ENCODE measurements at places on chromosomes 5 and 9.

DNA sequence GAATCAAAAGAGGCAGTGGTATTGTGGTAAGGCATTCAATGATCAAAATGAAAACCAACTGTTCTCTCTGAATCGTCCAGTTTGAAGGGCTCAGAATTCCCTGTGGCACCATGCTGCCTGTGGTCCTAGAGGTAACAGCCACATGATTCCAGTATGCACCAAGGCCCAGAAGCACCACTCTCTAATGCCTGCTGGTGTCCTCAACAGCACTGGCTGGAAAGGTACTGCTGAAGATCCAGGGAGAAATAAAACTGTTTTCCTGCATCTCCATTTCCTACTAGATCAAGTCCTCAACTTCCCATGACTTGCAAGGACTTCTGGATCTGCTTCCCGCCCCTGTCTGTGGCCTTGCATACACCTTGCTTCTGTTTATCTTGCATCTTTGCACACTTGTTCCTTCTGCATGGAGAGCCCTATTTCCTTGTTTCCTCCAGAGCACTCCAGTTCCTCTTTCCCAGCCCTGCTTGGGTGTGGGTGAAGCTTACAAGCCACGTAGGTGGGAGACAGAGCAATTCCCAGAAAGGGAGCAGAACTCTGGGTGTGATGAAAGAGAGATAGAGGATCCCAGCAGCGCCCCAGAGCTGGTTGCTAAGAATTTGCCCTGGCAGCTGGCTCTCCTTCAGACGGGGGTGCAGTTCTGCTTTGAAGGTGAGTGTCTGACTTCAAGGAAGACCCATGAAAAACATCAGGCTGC, 41.0 kb upstream of the EQTN start:
- no peak for DNase-seq

DNA sequence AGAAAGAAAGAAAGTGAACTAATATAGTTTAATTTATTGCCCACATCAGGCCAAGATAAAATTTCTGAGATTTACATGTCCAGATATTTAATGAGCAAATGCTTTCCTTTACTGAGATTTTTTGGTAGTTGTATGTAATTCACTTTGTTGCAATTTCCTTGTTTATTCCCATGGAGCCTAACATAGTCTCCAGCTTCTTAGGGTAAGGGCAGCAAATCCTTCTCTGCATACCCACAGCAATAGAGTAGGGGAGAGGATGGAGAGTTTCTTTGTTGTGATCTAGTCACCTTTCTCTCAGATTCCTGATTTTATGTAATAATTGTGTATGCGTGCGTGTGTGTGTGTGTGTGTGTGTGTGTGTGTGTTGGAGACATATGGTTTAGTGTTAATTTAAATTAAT, 51.6 kb upstream of the DPYSL3 start:
- no peak for DNase-seq

GRCh38 chr9:138042640-138043039, 165.1 kb downstream of the CACNA1B start:
- DNase-seq: no peak

- no peak for DNase-seq
Measured at GRCh38 chr5:158940977-158941376, 158.7 kb downstream of the EBF1 start.

- DNase-seq: no peak
Measured at GRCh38 chr9:121169094-121169601, 32.5 kb downstream of the RAB14 start.

- DNase-seq: no peak
Measured at GRCh38 chr9:5629312-5630080, 589 bp downstream of the RIC1 start.

GRCh38 chr9:92275541-92275940, 18.0 kb downstream of the IARS1 start:
- DNase-seq: no peak

- no peak for DNase-seq
Measured at GRCh38 chr5:109931049-109931780, 241.5 kb downstream of the MAN2A1 start.

- DNase-seq: no peak
Measured at GRCh38 chr5:15797116-15797515, 297.1 kb downstream of the FBXL7 start.

DNA sequence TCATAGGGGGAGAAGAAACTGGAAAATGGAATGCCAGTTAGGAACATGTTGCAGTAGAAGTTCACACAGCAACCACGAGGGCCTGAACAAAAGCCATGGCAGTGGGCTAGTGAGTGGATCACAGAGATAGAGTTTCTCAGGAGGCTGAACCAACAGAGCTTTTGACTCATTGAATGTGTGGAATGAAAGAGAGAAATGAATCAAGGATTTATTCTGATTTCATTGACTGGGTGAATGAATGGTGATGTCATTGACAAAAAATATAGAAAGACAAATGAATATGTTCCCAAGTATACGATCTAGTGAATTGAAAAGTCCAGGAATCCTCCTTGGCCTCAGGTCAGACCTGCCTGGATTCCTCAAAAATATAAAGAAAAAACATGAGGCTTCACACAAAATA, 99.2 kb downstream of the ZNF462 start:
- no peak for DNase-seq

GRCh38 chr9:129240581-129241211, 62.6 kb upstream of the IER5L start:
- DNase-seq: no peak

DNA sequence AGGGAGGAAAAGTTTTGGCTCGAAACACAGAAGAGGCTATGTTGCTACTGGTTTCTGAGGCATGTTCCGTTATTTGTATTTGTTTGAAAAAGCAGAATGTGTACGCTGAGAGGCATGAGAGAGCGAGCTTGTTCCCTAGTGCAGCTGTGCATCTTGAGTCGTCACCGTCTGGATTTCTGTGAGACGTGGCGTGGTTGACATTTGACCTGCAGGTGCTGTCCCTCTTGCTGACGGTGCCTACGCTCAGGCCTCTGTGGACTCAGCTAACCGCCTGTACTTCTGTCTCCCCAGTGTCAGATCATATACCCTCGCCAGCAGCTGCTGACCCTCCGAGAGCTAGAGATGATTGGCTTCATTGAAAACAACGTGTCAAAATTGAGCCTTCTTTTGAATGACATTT, 21.5 kb downstream of the TRIP13 start:
- no peak for DNase-seq

DNA sequence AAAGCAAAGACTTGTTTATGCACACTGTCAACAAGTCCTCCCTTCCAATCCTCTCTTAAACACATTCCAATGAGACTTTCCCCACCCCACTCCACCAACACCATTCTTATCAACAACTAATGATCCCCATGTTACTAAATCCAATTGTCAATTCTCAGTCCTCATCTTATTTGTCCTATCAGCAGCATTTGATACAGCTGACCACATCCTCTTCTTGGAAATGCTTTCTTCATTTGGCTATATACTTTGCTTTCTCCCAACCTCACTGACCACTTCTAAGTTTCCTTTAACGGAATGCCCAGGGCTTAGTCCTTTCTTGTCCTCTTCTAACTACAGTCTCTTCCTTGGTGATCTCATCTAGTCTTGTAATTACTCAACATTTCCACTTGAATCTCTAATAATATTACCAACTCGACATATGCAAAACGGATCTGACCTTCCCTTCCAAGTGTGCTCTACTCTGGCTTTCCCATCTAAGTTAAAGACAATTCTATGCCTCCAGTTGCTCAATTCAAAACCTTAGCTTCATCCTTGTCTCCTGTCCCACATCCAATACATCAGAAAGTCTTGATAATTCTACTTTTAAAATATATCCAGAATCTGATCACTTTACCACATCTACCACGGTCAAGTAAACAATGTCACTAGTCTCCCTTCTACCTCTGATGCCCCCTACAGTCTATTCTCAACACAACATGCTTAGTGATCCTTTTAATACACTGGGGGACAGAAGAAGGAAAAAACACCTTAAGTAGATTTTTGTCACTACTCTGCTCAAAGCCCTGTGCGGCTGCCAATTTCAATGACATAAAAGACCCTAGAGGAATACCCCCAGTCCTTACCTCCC, 25.5 kb downstream of the AGTPBP1 start:
- DNase-seq: no peak

DNA sequence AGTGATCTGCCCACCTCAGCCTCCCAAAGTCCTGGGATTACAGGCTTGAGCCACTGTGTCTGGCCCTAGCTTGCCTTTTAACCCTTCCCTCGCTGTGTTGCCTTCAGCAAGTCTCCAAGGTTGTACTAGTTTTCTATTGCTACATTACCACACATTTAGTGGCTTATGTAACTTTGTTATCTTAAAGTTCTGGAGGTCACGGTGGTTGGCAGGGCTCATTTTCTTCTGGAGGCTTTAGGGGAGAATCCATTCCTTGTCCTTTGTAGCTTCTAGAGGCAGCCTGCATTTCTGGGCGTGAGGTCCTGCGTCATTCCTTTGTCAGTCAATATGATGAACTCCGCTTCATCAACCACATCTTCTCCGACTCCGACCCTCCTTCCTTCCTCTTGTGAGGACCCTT, 2.9 kb upstream of the PRRC2B start:
- DNase-seq: no peak

DNA sequence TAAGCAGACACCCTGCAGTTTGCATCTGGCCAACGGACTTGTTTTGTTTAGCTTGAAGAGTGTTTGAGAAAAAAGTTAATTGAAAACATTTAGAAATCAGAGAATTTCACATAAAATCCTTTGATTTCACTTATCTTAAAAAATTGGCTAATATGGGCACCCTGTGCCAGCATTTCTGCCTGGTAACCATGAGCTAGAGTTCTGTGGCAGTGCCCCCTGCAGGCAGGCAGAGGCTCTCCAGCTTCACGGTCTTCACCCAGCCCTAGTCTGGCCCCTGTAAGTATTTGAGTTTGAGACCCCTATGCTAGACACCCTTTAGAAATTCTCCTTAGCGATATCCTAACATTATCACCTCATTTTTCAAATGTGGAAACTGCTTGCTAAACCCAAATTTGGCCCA, 18.8 kb upstream of the FANCC start:
- no peak for DNase-seq

GRCh38 chr5:55925181-55925580, 69.6 kb downstream of the IL6ST start:
- no peak for DNase-seq

DNA sequence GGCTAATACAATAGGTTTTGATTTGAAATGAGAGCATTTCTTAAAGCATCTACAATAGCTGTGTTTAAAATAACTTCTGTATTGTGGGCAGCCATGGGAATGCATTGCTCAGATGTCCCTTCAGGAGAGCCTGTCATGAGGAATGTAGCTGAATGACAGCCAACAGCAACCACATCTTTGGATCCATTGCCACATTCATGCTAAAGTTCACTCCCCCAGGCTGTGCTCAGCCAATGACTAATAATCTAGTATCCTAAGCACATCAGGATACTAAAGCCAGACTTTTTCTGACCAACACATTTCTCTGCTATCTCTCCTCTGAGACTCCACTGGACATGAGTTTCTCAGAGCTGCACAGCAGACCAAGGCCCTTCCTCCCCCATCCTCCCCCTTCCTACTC, 45.5 kb downstream of the HTR1A start:
- DNase-seq: peak; percentile 31

- peak; percentile 2 for DNase-seq
Measured at GRCh38 chr5:6328173-6328572, 50.2 kb downstream of the MED10 start.

DNA sequence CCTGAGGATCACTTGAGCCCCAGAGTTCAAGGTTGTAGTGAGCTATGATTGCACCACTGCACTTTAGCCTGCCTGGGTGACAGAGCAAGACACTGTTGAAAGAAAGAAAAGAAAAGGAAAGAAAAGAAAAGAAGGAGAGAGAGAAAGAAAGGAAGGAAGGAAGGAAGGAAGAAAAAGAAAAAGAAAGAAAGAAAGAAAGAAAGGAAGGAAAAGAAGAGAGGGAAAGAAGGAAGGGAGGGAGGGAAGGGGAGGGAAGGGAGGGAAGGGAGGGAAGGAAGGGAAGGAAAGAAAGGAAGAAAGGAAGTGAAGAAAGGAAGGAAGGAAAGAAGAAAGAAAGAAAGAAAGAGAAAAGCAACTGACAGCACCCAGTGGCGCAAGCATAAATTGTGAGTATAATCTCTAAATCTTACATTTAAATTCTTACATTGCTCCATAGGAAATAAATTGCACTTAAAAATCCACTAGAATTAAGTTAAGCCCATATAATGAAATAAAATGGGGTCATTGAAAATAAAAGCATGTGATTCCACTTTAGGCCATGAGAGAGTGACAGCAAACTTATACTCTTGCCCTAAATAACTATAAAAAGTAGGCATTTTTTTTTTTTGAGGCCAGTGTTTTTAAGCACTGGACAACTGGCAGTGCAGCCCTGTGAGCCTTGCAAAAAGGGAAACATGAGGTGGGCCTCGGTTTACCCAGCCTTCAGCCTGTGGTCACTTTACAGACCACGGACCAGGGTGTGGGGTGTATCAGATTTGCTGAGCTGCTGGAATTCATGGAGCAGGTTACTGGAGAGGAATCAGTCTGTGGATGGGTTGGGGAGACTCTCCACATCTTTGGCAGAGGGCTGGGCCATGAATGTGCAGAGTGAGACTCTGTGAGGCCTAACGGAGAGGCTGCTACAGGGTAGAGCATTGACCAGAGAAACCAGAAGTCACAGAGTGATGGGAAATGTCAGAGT, 175.5 kb downstream of the TTLL11 start:
- DNase-seq: no peak

DNA sequence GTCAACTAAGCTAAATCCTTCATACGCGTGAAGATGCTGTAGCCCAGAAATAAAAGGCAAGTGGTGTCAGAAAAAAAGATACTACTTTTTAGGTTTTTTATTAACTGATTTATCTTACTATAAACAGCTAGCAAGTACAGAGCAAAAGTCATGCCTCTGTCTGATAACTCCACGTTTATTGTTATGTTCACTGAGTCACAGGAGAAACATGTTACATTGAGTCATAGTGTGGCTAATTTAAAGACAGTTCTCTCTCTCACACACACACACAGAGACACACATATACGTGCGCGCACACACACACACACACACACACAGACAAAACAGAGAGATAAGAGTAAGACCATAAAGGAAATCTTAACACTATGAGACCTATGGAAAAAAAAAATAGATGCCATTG, 770.0 kb upstream of the CDH10 start:
- DNase-seq: peak; percentile 59

- DNase-seq: no peak
Measured at GRCh38 chr5:107296572-107296971, 374.2 kb downstream of the EFNA5 start.

DNA sequence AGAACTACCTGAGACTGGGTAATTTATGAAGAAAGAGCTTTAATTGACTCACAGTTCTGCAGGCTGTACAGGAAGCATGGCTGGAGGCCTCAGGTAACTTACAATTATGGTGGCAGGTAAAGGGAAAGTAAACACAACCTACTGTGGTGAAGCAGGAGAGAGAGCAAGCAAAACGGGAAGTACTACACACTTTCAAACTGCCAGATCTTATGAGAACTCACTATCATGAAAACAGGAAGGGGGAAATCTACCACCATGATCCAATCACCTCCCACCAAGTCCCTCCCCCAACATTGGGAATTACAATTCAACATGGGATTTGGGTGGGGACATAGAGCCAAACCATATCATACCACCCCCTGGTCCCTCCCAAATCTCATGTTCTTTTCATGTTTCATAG, 58.7 kb upstream of the GPR151 start:
- no peak for DNase-seq
